ENCODE measurements at places on chromosomes 12 and 14.

GRCh38 chr14:23481362-23481970 is 12.0 kb downstream of the NGDN start:
- no peak for DNase-seq

- DNase-seq, result no peak
Measured at GRCh38 chr12:125614058-125614457, 548.8 kb downstream of the AACS start.

DNA sequence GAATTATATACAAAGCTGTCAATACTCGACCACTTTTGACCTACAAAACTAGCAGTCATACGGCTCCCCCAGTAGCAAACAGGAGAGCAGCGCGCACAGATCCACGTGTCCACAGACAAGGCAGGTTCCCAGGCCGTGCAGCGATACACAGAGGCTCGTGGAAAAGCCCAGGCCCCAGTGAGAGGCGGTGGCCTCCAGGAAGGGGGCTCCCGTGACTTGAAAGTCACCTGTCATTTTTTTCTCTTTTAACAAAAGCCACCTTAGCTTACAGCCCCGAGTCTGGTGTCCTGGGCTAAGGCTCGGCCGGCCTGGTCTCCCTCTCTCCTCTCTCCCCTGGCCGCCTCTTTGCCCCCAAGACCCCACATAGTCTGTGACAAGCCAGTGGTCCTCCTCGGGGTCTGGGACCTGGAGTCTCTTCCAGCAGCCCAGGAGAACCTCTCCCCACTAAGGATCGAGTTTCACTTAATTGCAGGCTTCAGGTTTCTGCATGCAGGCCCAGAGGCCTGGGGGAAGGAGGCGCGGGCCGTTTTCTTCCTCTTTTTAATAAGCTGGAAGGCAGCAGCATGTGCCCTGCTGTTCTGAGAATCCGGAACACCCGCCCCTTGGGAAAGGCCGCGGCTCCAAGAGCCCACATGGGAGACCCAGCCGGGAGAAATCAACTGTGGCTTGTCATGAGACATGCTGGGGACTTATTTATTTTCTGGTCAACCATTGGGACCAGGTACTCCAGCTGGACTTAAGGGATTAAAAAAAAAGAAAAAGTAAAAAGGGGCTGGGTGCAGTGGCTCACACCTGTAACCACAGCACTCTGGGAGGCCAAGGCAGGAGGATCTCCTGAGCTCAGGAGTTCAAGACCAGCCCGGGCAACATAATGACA is 15.9 kb downstream of the NCOR2 start:
- peak; percentile 65 for DNase-seq

DNA sequence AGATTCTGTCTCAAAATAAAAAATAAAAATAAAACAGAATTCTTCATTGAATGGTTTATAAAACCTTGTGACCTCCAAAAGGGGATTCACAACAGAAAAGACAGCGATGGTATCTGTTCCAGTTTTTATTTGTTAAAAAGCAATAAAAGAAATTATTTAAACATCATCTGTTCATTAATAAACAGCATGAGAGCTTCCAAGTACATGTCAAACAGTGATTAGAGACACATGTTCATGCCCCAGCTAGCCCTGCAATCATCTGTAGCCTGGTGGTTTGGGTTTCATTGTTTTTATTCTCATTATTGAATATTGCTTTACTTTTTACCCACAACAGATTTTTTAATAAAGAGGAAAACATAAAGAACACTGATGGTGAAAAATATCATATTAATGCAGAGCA is 173.3 kb downstream of the ANO2 start:
- DNase-seq, result no peak

- peak; percentile 83 for DNase-seq
Measured at GRCh38 chr12:51217968-51218606, at the start of gene POU6F1. TSS of gene POU6F1 (minus strand) at chr12:51218062. CDS start at chr12:51206836, 11,226 bp downstream.

DNA sequence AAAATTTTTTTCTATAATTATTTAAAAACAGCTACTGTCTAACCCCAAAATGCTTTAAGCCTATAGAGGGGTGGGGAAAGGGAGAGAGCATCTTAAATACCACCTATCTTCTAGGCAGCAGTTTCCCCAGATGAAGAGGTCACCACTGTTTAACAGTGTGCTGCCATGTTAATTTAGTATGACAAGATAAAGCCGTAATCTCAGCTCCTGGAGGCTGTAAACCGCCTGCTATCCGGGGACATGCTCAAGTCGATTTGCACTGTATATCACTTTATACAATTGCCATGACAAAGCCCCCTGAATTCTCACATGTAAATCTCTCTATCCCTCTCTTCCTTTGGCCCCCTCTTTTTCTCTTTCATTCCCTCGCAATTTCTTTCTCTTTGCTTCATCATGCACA is 68.5 kb downstream of the SOX5 start:
- DNase-seq, result peak; percentile 75

GRCh38 chr12:83958997-83959396 is 953.6 kb downstream of the SLC6A15 start:
- no peak for DNase-seq

- no peak for DNase-seq
Measured at GRCh38 chr14:24915958-24916595, 133.9 kb downstream of the STXBP6 start.

- DNase-seq, result no peak
Measured at GRCh38 chr12:109855377-109855776, 22.2 kb upstream of the TRPV4 start.

DNA sequence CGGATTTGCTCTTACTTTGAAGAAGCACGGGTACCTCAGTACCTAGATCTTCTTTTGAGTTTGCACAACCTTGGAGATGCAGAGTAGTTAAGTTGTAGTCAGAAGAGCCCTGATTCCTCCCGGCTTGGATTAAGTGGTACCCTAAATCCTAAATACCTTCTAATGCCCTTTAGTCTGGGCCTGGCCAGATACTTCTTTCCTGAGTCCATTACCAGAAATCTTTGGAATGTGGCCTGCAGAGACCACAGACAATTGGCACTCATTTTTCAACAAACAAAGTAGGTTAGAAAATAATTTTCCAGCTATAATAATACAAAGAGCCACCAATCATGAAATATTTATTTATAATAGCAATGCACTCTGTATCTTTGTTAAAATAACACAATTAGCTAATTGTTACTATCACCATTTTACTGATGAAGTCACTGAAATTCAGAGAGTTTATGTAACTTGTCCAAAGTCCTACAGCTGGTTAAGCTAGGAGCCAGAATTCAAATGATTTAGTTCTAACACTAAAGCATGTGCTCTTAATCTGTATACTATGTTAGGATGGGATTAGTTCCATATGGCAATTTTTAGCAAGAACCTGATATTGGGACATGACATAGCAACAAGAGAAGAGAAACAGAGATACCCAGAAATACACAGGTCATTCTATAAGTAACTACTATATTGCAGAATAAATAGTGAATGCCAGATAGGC is 132.1 kb upstream of the PDZRN4 start:
- no peak for DNase-seq

DNA sequence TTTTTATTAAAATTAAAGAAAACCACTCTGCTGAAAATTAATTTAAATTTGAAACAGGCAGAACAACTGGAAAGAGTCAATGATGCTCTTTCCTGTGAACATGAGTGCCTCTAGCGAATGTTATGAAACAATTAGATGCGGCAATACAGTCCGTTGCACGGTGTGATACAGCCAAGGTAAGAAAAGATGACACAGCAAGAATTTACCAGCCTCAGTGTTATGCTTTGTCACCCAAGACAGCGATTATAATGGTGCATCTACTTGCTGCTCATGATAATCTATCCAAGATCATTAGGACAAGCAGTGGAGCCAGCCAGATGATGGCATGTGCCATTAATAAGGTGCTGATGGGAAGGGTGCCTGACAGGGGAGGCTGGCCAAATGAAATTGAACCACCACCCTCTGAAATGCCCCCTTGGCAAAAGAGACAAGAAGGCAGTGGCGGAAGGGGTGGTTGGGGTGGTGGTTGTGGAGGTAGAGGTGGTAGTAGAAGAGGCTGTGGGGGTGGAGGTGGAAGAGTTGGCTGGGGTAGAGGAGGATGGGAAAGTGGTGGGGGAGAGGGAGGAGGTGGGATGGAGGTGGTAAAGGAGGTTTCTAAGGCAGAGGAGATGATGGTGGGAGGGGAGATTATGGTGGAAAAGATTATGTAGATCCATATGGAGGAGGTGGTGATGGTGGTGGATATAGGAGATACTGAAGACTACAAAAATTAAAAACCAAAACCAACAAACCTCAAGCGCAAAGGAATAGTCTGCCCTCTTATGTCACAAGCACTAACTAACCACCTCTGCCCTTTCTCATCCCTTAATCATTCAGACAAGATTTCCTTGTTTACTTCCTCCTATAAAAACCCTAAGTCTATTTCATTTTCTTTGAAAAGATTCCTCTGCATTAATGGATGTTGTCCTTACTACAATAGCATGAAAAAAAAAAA is 4.0 kb upstream of the RESF1 start:
- DNase-seq, result no peak

- DNase-seq, result no peak
Measured at GRCh38 chr12:27861428-27862167, 81.6 kb upstream of the MANSC4 start.

DNA sequence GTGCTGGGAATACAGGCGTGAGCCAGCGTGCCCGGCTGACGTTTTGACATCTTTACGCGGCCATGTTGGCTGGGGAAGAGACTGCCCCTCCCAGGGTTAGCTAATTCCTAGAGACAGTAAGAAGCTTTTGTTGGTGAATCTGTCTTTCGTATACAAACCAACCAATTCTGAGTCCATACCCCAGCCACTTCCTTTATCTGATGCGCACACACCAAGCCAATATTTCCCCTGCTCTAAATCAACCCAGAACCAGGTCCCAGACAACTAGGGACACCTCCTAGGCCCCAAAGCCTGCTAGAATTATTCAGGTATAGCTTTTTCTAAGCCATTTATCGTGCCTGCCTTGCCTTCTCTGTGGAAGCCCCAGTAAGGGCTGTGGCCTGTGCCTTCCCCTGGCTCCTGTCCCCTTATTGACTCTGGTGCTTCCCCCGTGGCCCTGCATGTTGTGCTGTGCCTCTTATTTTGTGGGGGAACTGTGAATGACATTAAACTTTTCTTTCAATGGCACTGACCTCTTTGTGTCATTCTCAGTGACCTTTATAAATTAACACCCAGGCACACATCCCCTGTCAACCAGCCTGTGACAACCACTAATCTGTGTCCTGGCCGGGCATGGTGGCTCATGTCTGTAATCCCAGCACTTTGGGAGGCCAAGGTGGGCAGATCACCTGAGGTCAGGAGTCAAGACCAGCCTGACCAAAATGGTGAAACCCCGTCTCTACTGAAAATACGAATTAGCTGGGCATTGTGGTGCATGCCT is 10.7 kb upstream of the EVL start:
- no peak for DNase-seq

GRCh38 chr12:94841904-94842610 is 161.4 kb downstream of the NDUFA12 start:
- no peak for DNase-seq

GRCh38 chr12:15429262-15429661 is 107.0 kb downstream of the PTPRO start:
- no peak for DNase-seq

- no peak for DNase-seq
Measured at GRCh38 chr14:103634156-103634555, 5.1 kb downstream of the KLC1 start.

GRCh38 chr12:104182144-104182543 is 33.4 kb upstream of the TXNRD1 start:
- no peak for DNase-seq

DNA sequence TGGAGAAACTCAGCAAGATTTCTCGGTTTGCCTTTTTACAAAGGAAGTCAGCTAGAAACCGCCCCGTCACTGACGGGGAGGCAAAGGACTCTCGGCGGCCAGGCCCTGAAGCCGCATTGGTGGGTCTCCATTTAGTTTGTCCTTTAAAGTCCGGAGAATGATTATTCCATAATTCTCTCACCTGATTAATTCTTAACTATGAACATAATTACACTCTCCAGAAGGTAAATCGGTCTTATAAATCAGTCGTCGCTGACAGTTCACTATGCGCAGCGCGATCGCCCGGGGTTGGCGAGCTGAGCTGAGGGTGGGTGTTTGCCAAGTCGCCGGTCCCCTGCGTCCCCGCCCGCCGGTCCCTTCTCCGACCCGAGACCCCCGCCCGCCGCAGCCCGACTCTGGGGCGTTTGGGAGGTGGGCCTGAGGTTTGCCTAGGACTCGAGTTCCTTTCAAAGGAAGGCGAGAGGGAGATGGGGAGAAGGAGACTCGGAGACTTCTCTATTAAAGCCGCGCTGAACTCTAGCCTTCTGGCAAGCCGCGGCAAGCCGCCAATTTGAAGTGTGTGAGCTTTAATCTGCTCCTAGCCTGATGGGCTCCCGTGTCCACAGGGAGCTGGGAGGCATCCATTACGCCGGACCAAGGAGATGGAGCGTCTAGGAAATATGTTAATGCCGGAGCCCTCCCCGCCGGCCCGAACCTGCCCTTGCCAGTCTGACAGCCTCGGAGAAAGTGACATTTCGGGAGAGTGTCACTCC is 392.9 kb downstream of the NOVA1 start:
- peak; percentile 5 for DNase-seq

GRCh38 chr14:36996133-36996856 is 176.1 kb downstream of the SLC25A21 start:
- no peak for DNase-seq

GRCh38 chr14:101199028-101199770 is 295.7 kb upstream of the RTL1 start:
- DNase-seq, result no peak

GRCh38 chr12:108327621-108328344 is 11.3 kb downstream of the CMKLR1 start:
- no peak for DNase-seq

DNA sequence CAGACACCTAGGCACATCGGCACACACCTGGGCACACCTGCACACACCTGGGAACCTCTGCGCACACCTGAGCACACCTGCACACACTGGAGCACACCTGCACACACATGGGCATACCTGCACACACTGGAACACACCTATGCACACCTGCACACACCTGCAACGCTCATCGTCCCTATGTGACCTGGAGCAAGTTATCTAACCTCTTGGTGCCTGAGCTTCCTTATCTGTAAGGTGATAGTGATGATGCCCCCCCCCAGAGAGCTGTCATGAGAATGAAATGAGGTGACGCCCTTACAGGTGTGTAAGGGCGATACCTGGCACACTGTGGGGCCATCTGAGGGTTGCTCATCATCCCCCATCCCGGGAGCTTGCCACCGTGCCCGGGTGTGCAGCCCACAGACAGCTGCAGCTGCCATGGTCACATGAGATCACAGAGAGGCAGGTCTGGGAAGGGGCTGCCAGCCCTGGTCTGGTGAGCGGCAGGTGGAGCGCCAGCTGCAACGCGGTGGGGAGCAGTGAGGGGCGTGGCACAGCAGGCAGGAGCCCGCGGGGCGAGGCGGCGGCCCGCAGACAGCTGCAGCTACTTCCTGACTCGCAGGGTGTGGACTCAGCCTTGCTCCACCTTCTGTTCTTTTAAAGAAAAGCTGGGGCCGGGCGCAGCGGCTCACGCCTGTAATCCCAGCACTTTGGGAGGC is 59.9 kb upstream of the FBRSL1 start:
- DNase-seq, result peak; percentile 96
